Activated CD4-positive, alpha-beta T cell treated with anti-CD3 and anti-CD28 coated beads, Interleukin-2, amount 50 U/mL, for 16 hours (primary cell): ENCODE measurements at places on chromosomes 5 and 9.

DNA sequence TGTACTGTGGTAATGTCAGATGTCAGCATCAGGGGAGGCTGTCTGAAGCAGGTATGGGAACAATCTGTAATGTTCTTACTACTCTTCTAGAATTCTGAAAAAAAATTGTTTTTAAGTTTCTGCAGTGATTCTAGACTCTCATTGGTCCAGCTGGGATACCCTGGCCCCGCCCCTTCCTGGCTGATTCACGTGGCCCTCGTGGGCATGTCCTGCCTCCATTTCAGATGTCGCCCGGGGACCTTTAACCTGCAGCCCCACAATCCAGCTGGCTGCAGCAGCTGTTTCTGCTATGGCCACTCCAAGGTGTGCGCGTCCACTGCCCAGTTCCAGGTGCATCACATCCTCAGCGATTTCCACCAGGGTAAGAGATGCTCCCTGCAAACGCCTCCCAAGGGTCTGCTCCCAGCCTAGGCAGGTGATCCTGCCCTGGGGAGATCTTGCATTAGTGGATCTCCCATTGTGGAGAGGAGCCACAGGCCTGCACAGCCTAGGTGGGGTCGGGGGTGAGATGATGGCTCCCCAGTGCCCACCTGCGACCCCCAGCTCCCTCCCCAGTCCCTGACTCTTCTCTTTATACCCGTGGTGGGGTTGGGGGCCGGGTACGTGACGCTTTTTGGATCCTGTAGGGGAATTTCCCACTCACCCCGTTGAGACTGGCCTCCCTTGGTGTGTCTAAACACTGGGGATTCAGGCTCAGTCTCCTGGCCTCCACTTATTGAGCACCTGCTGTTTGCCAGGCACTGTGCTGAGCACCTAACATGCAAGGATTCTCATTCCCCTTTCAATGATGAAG is 36.5 kb downstream of the LAMC3 start:
- peak; percentile 11 for DNase-seq

GRCh38 chr5:64330728-64331231 is 165.1 kb downstream of the RNF180 start:
- DNase-seq: no peak

DNA sequence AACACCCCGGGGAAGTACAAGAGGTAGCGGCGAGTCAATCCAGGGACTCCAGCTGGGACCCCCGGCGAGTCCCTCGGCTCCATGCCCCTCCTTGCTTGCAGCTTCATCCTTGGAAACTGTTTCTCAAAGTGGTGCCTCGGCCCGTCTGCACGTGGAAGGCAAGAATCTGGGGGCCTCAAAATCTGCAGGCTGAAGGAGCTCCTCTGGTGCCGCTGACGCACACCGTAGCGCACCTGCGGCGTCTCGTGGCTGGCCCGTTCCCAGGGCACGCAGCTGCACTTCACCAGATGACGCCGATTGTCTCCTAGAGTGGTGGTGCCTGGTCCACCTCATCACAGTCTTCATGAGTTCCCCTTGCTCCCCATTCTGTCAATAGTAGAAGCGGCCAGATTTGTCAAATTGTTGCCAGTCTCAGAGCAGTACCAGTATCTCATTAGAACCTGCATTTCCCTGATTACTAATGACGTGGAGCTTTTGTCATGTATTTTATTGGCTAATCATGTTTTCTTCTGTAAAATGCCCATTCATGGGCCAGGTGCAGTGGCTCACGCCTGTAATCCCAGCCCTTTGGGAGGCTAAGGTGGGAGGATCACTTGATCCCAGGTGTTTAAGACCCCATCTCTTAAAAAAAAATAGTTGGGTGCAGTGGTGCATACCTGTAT is 38.6 kb downstream of the GTF3C4 start:
- DNase-seq: no peak

DNA sequence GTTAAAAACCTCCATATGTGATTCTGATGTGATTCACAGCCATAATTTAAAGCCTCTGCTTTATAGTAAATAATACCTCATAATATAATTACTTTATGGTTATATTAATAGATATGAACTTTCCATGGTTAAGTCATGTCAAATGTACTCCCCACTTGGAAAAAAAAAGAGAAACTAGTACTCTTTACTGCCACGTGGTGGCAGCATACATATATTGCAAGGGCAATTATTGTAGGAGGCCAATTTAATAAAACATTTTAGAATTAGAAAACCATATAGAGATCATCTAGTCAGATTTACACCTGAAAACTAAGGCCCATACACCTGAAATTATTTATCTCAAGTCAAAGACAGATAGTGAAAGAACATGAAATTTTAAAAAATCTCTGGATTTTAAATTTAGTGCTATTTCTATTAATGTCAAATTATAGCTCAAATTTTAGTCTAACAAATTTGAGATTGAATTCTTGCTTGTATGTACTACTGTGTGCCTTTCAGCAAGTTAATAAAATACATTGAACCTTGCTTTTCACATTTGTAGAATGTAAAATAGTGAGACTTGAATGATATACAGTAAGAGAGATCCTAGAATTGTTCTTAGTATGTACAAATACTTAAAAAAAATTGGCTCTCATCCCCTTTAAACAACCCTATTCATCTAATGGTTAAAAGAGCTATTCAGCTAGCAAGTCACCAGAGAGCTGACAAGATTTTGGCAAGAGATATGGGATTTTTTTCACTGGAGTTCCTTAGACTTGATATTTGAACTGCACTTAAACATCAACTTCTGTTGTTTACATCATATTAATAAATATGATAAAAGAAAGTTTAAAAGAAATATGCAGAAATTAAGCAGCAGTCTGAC is 603.8 kb downstream of the TLE4 start:
- DNase-seq: peak; percentile 25

GRCh38 chr5:83517688-83518085 is 46.1 kb downstream of the VCAN start:
- DNase-seq: no peak

GRCh38 chr5:159819591-159820411 is 96.5 kb upstream of the ADRA1B start:
- DNase-seq: no peak

DNA sequence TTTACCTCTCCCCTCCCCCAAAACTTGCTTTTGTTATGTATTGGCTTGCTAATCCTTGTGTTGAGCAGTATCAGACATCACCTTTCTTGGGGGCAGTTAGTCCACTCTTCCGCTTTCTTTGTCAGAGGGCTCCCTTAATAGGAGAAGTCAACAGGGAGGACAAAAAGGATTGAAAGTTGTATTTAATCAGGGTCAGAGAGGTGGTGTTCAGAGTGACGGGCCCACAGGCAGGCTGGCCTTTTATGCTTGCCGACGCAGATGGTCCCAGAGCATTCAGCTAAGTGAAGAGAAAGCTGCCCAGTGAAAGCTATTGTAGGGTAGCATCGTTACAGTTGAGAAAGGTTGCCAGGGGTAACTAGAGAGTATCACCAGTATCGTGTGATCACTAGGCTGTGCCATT is 131.1 kb downstream of the ZCCHC7 start:
- DNase-seq: no peak
